Activated CD4-positive, alpha-beta T cell treated with anti-CD3 and anti-CD28 coated beads, Interleukin-2, amount 10 ng/mL, durations not matched to agents 7 days and 5 days (primary cell): ENCODE measurements at places on chromosomes 11 and 22.

DNA sequence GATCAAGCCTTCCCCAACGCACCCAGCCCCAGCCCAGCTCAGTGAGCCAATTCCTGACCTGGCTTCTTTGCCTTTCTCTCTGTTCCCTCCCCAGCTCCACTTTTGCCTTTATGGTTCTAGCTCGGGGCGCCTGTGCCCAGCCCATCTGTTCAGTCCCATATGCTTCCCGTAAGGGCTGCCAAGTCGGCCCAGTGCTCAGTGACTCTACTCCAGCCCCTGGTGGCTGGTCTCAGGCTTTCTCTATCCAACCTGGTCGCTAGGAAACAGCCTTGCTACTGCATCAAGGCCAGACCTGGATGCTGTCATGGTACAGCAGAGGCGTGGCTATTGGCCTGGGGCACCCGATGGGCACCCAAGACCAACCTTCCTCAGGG is 178.0 kb downstream of the DSCAML1 start:
- DNase-seq: no peak

GRCh38 chr22:24500277-24500820 is 5.2 kb downstream of the UPB1 start:
- no peak for DNase-seq

DNA sequence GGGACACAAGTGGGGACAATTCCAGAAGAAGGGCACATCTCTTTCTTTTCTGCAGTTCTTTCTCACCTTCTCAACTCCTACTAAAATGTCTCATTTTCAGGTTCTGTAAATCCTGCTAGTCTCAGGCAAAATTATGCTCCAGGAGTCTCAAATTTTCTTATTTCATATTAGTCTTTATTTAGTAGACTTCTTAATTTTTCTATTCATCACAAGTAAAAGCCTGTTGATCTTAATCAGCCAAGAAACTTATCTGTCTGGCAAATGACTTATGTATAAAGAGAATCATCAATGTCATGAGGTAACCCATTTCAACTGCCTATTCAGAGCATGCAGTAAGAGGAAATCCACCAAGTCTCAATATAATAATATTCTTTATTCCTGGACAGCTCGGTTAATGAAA is at the start of gene MS4A2:
TSS of gene MS4A2 (plus strand) at position 301 of the 400 bp plus-strand sequence. CDS start 102 bp downstream, outside the sequence.
- DNase-seq: no peak

- DNase-seq: no peak
Observed at GRCh38 chr22:37101311-37102066, 8.0 kb downstream of the TMPRSS6 start.

- DNase-seq: no peak
Observed at GRCh38 chr11:15497366-15497765, 382.6 kb downstream of the INSC start.

- DNase-seq: no peak
Observed at GRCh38 chr11:111331711-111332479, 33.5 kb downstream of the POU2AF3 start.

DNA sequence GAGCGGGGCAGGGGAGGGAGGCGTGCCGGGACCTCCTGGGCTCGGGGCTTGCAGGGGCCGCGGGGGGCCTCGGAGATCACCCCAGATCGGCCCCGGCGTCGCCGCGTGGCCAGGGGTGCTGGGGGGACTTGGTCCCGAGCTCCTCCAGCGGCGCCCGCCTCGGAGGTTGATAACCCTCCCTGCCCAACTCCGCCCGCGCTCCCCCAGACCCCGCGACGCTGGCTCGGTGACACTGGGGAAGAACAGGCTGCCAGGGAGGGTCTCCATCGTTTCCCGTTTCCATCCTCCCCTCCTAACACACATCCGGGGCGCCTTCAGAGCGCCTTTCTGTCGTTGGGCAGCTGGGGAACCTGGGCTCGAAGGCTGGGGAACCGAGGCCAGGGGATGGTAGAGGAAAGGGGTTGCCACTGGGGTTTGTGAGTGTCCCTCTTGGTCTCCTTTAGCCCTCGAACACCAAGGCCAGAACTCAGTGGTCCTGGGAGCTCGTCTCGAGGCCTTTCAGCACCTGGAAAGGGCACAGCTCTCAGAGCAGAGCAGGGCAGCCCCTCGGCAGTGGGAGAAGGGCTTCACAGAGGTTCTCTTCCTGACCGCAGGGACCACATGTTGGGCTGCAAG is 431 bp downstream of the SLC37A2 start:
- DNase-seq: no peak

DNA sequence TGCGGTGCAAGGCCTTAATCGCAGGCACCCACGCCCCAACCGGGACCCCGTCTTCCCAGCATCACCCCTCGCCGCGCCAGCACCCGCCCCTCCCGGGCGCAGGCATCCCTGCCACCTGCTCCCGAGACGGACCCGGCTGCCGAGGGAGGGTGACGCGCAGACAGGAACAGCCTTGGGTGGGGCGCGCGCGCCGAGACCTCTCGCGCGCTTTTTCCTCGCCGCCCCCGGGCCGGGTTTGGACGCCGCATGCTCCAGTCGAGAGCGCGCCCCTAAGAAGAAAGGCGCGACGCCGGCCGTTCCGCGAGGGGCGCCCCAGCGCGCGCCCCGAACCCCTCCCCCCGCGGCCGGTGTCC is 504 bp downstream of the CFL1 start:
- DNase-seq: peak; percentile 66

DNA sequence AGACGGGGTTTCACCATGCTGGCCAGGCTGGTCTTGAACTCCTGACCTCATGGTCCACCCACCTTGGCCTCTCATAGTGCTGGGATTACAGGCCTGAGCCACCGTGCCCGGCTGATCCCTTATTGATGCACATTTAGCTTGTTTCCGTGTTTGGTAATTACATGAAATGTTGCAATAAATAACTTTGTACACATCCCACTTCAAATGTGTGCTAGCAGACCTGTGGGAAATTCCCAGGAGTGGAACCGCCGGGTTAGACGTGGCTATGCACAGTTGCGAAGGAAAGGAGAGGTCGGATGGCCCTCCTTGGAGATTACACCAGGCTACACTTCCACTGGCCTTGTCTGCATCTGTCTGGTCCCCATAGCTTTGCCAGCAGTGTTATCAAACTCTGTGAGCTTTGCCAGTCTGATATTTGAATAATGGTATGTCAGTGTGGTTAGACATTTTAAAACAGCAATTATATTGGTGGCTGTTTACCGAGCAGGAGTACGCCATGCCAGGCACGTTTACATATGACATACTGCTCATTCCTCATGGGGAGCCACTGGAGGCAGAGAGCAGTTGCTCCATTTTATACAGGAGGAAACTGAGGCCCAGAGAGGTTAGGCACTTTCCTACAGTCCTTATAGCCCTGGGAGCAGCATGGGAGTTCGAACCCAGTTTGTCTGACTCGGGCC is 27.2 kb upstream of the SYT7 start:
- no peak for DNase-seq

DNA sequence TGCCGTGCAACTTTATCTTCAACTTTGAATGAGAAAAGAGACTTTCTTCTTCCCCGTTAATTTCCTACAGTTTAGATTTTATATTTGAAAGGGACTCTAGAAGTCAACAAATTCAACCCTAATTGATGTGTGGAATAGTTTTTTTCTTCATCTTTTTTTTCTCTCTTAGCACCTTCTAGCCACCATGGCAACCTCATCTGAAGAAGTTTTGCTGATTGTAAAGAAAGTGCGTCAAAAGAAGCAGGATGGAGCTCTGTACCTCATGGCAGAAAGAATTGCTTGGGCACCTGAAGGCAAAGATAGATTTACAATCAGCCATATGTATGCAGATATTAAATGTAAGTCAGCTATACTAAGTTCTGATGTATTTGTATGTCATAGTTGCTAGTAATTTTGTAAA is 10.5 kb downstream of the GTF2H1 start:
- no peak for DNase-seq
